ENCODE measurements at places on chromosomes 13 and 19. TPM values are rescaled to one million over a fixed set of nuclear protein-coding genes. Genes with fewer than 3 reads are reported as not detected.

DNA sequence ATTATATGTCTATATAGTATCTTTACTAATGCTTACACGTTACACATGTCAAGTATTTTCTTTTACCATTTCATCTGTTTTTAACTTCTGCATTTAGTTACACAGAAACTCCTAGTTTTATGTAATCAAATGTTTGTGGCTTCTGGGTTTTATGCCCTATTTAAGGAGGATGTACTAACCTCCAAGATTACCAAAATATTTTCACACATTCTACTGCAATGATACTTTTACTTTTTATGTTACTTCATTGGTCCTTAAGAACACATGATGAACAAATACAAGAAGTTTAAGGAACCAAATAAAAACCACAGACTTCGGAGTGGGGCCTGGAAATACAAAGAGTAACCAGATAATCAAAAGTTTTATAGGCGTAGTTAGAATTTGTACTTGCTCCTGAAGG lies 37.2 kb downstream of the ZC3H13 start:
- DNase-seq = no peak

DNA sequence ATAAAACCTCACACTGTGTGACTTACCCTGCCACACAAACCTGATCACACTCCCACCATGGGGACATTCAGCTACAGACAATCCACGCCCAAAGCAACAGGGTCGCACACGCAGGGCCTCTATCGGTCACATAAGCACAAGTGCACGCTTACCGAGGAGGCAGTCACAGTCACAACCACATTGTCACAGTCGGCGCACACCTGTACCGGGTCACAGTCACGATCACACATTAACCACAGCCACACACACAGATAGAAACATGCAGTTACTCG lies 579 bp downstream of the ZNF566 start:
- DNase-seq = no peak

The SLITRK5 gene
- total RNA-seq = 0.57 TPM

DNA sequence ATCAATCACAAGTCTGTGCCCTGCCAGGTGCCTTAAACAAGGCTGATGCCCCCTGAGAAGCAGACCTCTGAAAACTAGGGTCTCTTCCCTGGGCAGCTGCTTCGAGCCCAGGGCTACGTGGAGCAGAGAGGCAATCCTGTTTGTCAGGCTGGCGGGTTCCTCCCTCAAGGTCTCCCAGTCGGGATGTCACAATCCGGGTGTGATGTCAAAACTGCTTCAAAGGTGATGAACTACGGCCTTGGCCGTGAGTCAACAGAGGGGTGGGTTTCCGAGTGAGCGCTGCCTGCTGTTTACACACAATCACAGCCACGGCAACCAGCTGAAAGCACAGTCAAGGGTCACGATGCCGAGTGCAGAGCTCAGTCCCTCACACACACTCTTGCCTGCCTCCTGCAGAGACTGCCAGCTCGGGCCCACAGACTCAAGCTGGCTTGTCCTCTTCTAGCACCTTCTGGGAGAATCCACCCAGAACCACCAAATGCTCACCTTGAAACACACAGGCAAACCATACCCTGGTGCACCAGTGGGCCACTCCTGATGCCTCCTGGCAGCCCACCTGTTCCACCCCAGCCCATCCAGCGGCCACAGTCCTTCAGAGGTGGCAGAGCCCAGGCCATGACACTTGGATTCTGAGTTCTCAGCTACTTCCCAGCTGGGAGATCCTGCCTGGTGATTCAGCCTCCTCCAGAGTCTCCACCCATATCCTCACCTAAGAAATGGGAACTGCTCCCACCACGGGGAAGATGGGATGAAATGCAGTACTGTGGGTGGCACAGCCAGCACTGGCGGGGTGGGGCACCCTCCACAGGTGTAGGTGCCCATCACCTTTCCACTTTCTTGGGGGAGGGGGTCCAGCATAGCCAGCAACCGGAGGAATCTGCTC lies 6.8 kb downstream of the ELL start:
- no peak for DNase-seq

The PRDX2 gene
- not detected for total RNA-seq

The IGFL2 gene
- total RNA-seq = not detected

DNA sequence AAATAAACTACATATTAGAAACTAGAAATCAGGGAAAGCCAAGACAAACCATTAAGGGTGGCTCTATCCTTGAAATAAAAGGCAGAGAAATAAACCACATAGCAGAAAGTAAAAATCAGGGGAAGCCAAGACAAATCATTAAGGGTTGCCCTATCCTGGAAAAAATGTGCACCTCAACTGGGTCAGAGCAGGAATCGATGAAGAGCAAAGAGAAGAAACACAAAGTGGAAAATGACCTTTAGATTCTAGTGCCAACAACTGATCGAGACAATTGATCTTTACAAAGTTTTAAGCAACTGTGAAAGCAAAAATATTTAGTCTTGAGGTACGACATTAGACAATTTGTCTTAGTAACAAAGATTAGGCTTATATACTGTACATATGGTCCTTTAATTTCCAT lies 26.6 kb downstream of the KLF12 start:
- no peak for DNase-seq

DNA sequence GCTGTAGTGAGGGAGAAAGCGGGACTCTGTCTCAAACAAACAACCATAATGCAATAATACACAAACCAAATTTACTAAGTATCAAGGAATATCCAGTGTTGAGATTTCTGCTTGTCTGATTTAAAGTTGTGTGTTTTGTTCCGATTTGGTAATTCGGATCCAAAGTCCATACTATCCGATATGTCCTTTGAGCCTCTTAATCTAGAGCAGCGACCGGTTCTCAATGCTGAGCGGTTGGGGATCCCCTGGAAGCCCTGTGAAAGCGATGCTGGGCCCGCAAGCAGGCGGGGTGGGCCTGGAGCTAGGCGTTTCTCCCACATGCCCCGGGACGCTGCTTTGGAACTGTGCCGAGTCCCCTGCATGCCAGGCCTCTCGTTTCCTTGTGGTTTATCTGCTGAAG lies 20.2 kb downstream of the C19orf44 start:
- no peak for DNase-seq

The CLEC17A gene
- total RNA-seq = not detected

DNA sequence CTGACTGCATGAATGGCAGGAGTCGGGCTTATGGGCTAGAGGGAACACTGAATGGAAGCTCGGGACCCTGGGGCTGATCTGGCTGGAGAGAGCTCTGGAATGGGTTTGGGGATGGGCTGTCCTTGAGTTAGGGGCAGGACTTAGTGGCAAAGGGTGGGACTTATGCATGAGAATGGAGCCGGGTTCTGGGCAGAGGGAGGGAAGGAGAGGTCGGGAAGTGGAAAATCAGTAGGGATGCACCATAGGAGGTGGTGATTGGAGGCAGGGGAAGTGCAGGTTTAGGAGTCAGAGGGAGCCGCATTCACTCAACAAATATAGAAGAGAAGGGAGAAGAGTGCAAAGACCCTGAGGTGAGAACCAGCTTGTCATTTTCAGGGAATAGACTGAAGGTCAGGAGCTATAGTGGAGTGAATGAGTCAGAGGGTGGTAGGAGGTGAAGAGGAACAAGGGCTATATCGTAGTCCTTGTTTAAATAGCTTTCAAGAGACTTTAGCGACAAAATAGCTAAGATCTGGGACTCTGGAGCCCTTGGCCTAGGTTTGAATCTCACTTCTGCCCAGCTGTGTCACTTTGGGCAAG lies 748 bp downstream of the RAB4B start:
- DNase-seq = no peak

- DNase-seq = no peak
Measured at GRCh38 chr19:15671891-15672579, 852 bp upstream of the CYP4F12 start.

DNA sequence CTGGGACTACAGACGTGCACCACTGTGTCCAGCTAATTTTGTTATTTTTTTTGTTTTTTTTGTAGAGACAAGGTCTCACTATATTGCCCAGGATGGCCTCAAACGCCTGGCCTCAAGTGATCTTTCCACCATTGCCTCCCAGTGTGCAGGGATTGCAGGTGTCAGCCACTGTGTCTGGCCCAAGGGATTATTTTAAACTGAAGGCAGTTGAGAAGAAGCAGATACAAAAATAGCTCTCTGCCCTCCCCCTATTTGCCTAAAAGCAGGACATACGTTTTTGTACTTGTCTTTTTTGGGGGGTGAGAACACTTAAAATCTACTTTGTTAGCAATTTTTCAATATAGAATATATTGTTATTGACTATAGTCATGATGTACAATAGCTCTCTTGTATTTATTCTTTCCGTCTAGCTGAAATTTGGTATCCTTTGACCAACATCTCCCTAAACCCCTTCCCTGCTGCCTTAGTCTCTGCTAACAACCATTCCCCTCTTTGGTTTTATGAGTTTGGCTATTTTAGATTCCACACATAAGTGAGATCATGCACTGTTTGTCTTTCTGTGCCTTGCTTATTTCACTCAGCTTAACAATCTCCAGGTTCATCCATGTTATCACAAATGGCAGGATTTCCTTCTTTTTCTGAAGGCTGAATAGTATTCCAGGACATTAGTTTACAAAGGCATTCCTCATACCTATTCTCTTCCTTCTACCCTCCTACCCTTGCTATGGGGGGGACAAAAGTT lies 34.9 kb downstream of the ADGRE3 start:
- DNase-seq = no peak

The PSPN gene
- 1.8 TPM for total RNA-seq

DNA sequence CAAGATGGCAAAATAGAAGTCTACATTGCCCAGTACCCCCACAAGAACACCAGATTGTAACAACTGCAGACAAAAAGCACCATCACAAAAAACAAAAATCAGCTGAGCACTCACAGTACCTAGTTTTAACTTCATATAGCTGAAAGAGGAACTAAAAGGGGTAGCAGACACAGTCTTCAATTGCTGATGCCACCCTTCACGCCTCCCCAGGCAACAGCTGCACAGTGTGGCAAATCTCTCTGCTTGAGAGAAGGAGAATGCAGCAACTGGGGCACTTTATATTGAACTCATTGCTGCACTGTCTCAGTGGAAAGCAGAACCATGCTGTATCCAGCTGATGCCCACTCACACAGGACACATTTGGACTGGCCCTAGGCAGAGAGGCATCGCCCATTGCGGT lies 2714.5 kb upstream of the PCDH20 start:
- no peak for DNase-seq

DNA sequence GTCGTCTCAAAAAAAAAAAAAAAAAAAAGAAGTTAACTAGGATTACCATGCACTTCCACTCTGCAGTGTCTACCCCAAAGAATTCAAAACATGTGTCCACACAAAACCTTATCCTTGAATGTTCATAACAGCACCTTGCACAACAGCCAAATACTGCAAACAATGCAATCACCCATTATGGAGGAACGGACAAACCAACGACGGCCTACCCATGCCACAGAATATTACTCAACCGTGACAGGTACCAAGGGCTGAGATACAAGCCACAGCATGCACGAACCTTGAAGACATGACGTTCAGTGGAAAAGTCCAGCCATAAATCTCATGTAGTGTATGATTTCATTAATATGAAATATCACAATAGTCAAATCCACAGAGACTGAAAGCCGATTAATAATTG lies 3.0 kb upstream of the SHISA7 start:
- DNase-seq = no peak

DNA sequence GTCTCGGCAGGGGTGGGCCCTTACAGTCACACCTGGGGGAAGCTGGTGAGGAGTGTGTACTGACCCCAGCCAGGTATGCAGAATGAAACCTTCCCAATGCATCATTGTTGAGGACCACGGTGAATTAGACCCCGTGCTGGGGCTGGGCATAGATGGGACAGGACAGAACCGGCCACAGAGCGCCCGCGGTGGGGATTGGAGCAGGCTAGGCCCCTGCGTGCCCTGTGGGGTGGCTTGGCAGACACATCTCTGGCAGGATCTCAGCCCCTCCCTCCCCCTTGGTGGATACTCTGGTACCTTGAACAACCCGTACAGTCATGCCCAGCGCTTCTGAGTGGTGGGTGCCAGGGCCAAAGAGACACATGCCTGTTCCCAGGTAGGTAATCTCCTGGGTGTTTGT lies 200.6 kb downstream of the TEX29 start:
- no peak for DNase-seq

DNA sequence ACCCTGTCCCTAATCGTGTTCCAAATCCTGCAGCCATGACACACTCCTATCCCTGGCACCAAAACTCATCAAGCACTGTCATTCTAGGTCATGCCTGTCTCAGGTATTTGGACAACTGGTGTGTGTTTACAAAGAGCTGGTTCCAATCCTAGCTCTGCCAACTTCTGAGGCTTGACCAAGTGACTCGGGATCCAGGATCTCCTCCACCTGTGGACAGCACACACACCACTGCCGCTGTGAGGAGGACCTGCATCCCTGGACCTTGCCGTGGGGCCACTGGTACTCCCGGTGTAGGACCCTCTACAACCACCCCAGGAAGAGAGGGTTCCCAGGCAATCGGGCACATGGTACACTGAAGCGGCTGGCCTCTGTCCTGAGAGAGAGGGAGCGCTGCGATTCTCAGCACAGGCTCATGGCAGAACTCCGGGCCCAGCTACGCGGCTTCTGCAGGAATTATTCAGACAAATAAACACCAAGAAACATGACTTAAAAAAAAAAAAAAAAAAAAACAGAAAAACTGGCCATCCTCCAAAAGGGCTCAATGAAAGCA lies 20.4 kb downstream of the MLLT1 start:
- DNase-seq = no peak

GRCh38 chr13:20623000-20623399 lies 56.0 kb downstream of the IFT88 start:
- DNase-seq = no peak

DNA sequence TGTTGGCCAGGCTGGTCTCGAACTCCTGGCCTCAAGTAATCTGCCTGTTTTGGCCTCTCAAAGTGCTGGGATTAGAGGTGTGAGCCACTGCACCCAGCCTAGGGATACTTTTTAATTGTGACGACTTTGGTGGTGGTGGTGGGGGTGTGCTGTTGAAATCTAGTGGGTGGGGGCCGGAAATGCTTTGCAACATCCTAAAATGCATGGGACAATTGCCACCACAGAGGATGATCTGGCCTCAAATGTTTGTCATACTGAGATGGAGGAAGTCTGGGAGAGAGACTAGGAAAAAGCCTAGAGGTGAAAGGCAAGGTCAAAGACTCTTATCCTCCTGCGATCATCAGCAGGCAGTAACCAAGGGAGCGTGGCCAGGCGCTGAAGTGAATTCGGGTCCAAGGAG lies 1.4 kb downstream of the NWD1 start:
- no peak for DNase-seq

The CEACAM7 gene
- not detected for total RNA-seq

The ATP4B gene
- total RNA-seq = not detected

- no peak for DNase-seq
Measured at GRCh38 chr19:17086120-17086519, 10.5 kb downstream of the MYO9B start.

DNA sequence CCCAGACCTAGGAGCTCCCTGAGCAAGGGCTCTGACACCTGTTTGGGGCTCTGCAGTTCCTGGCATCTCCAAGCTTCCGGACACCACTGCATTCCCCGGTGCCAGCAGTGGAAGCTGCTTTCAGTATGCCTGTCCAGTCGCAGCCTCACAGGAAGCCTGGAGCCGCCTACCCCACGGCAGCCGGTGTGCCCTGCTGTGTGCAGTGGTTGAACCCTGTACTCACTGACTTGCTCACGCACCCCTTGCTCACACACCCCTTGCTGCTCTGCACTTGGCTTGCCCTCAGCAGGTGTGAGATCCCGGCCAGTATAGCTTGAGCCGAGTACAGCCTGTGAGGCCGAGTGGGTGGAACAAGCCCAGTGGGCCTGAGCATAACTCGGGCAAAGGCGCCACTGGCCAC lies 70.3 kb downstream of the PIBF1 start:
- DNase-seq = no peak

- no peak for DNase-seq
Measured at GRCh38 chr19:39969681-39970424, 1.1 kb upstream of the PSMC4 start.

The NUCB1 gene
- 104 TPM for total RNA-seq

GRCh38 chr13:53012707-53013106 lies 15.9 kb upstream of the OLFM4 start:
- DNase-seq = no peak

The ERICH6B gene
- not detected for total RNA-seq

All from A172 (cell line).